ENCODE measurements at places on chromosomes 4 and X.

GRCh38 chr4:139692309-139693012, 26.8 kb downstream of the MGST2 start:
- no peak for DNase-seq

DNA sequence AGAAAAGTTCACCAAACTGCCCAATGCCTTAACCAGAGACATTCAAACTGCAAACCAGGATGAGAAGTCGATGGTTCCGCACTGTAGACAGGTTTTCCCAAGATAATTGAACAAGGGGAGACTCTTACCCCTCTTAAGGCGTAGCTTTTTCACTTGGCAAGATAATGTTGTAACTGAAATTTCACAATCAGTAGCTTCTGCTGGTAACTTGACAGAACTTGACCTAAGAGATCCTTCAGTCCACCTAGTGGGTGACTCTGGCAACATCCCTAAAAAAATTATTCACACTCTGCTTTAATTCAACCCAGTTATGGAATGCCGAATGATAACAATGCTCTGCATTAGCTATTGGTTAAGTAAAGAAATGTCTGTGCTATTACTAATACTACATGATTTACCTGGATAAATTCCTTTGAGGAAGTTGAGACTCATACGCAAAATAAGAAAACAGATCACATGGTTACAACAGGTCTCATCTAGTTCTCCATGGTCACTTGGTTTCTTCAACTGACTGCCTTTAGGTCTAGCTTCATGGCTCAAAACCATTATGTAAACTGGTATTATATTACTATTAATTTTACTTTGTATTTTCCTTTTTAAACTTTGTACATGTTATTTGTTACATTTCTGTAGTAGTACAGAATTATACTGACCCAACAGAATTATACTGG, 9.1 kb downstream of the ELF2 start:
- DNase-seq: no peak

DNA sequence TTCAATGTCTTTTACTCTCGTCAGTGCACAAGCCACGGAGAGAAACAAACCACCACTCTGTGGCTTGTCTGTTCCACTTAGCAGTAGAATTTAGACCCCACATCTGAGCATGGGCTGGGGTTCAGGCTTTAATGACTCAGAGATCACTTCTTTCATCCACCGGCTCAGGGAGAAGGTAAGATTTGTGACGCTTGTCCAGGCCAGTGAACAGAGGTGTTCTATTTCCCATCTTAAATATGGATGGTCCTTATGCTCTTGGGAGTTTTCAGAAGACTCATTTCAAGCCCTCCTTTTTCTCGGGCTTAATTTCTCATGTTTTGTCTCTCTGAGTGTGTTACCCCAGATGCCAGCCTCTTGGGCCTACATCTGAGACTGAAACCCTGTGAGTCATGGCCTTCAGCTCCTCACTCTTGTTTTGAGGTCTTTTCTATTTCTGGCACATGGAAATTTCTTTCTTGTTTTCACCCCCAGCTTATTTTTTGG, 127.4 kb upstream of the SFRP2 start:
- DNase-seq: no peak

DNA sequence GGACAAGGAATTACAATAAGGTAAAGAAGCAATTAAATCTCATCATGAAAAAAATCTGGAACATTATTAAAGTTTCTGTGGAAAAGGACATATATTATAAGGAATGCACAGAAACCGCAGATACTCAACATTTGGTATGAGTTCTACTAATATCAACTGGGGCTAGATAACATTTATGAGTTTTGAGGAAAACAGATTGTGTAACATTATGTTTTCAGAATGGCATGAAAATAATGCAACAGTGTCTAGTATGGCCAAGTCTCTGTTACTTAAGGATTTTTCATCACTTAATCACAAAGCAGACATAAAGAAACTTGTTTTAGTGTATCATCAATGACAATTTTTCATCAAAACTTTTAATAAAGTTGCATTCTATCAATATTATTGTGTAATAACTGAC, 785.0 kb downstream of the GLUD2 start:
- DNase-seq: no peak

DNA sequence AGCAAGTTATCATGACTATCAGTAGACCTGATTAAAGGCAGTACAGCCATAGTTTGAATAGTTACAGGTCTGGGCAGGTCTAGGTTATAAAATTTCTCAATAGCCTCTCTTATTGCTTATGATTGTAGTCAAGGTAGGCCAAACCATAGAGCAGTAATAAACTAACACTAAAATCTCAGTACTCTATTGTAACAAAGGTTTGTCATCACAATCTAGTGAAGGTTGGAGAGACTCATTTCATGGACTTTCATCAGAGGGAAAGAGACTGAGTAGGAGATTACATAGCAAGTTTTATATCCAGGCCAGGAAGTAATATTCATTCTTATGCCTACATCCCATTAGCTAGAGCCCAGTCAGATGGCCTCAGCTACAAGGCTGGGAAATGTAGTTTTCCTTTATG, 141.0 kb downstream of the ASB9 start:
- DNase-seq: no peak

DNA sequence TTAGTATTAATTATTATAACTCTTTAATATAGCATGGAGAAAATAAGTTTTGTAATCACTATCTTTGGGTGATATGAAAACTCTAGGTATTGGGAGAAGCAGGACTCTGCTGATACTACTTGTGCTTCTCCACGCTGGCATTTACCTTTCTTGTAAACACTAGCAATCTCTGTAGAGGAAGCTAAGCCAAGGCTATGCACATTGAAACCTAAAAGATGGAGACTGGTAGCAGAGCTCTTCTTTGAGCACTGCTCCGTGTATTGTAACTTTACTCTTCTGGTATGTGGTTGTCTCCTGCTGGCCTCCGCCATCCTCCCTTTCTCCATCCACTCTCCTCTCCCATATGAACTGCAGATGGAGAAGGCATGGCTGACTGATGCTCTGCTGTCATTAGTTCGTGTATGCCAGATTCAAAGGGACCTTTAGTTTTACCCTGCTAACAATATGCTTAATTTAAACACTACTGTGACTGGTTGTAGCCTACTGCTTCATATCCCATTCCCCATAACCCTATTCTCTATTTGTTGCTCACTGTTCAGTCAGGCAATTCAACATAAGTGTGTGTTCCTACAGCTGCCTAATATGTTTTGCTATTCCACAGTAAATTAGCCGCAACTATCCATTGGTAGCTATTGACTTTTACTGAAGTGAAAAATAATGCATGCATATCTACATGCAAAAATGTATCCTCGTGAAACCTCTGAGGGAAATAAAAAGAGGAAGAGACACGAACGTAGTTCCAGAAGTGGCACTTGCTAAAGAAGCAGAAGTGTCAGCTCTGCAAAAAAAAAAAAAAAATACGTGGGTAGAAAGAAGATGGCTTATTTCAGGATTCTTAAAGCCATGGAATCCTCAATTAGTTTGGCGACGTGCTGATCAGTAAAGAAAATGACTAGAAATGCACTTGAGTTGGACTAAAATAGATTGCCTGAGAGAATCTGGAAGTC, 55.6 kb upstream of the CCSER1 start:
- DNase-seq: no peak

DNA sequence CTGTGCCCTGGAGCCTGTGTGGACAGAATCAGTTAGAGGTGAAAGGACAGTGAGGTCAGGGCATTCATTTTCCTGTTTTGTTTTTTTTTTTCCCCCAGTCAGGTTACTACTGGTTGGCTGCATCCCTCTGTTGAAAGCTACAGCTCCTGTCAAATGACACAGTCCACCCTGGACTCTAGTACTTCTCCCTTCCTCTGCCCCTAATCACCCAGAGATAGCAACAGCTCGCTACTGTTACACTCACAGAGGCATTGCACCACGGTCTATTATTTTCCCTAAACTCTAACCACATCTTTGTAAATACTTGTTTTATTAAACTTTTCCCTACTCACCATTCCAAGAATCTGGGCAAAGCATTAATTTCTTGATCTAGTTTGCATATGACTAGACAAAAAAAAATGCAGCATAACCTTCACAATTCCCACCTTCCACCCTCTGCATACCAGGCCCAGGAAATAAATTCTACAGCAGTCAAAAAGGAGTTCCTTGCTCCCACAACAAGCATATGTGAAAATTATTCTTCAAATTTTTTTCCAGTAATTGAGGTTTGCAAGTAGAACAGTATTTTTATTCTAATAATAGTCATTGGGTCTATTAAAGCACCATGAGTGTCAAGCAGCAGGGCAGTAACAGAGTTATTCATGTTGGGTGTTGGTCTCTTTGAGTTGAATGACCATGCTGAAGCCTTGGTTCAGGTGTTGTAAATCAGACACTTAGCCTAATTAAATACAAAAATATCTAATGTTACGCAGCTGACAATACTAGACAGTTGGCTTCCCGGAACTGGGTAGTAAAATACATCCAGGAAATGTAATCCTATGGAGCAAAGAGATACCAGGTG, 329.2 kb downstream of the INPP4B start:
- DNase-seq: no peak

GRCh38 chrX:39267176-39267575, 465.9 kb downstream of the MID1IP1 start:
- DNase-seq: no peak

GRCh38 chr4:25182937-25183336, 22.7 kb upstream of the SEPSECS start:
- no peak for DNase-seq
